ENCODE measurements at places on chromosomes 11 and 22.

DNA sequence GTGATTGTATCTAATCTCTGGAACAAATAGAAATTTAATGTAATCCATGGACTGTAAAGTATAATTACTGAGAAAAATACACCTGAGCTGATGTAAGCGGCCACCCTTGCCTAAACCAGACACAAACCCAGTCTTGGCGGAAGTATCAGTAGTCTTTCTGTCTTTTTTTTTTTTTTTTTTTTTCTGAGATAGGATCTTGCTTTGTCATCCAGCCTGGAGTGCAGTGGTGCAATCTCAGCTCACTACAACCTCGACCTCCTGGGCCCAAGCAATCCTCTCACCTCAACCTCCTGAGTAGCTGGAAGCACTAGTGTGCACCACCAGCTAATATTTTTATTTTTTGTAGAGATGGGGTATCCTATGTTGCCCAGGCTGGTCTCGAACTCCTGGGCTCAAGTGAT lies 5.5 kb upstream of the CXCR5 start:
- ATAC-seq, result no peak

DNA sequence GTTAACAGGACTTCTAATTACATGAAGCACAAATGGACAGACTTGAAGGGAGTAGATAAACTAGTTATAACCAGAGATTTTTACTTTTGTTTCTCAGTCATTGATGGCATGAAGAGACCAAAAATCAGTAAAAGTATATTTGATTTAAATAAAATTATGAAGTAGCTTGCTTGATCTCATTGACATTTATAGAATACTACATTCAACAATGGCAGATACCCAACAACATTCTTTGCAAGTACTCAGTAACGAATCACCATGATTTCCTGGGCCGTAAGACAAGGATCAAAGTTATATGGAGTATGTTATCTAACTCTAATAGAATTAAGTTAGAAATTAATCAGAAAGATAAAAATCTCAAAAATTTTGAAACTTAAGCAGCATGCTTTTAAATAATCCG lies 317.6 kb downstream of the TBC1D22A start:
- no peak for ATAC-seq

DNA sequence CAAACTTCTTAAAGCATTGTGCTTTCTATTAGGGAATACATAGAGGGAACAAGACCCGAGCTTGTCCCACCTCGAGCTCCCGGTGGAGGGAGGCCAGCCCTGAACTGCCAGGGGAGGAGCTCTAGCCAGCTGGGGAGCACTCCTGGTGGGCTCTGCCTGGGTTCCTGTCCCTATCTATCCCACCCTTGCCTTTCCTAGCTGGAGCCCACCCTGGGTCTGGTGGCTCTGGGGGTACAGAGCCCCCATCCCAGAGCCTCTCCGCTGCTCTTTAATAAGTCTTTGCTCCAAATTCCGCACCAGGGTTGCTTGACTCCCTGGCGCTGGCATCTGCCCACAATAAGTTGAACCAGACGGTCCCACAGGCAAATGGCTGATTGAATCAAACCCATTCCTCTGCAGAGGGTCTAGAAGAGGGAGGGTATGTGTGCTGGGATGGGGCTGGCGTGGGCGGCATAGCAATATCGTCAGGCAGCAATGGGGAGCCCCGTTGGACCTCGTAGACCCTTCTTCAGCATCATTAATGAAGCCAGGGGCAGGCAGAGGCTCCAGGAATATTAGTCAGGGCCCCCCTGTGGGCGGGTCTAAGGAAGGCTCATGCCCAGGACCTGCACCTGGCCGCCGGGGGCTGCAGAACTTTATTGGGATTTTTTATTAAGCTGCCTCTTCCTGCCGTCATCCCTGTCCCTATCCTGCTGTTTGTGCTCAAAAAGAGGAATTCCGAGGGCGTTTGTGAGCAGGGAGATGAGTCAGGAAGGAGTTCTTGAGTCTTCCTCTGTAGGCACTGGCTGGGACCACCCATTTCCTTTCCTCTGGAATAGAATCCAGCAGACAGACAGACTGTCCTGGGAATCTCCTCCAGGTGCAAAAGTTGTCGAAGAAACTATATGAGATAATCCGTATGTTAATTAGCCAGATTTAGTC lies 38.5 kb upstream of the RIC3 start:
- ATAC-seq, result no peak

GRCh38 chr11:126331286-126331685 lies 24.2 kb upstream of the ST3GAL4 start:
- ATAC-seq, result no peak

DNA sequence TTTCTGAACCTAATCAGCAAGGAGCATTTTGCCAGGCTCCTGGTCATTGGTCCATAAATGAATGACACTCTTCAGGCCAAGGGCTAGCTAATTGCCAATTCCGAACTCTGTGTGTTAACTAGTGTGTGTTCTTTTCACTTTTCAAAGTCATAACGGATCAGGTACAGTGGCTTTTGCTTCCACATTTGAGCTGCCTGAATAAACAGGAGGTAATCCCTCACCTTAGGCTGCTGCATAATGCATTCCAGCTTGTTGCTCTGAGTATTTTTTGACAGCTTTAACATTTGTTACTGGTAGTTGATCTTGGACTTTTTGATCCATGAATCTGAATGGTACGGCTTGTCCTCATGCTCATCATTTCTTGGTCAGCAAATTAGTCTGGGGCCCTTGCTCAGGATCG lies 485.1 kb downstream of the CNTN5 start:
- ATAC-seq, result no peak

GRCh38 chr11:57251491-57252104 lies 14.5 kb upstream of the APLNR start:
- ATAC-seq, result no peak

- ATAC-seq, result no peak
These were observed 165.1 kb downstream of the CEP164 start for GRCh38 chr11:117492578-117493251.

Measured in gastroesophageal sphincter (tissue), 4 donors.